Thyroid gland (tissue), 4 donors: ENCODE measurements at places on chromosomes 6 and 20.

DNA sequence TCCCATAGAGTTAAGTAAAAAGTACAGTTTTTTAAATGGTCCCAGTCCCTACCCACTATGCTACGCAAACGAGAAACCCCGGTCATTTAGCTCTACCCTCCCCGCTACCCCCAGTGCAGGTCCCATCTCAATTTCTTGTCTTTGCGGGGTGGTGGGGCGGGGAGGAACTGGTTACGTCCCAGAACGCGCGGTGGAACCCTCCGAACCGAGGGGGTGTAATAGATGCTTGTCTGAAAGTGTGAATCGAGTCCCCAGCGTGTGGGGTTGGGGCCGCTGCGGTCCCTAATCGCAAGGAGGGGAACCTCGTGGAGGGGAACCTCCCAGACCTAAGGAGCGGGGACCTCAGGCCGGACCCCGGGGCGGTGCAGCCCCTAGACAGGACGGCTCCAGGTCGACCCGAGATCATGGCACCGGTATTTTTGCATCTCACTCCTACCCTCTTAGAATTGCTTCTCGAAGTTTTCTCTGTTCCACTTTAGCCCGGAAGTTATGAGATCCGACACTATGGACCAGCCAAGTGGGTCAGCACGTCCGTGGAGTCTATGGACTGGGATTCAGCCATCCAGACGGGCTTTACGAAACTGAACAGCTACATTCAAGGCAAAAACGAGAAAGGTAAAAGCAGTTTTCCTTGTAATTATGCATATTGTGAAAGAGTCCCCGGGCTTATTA, 779 bp downstream of the HEBP2 start:
- peak; percentile 42 for DNase-seq

DNA sequence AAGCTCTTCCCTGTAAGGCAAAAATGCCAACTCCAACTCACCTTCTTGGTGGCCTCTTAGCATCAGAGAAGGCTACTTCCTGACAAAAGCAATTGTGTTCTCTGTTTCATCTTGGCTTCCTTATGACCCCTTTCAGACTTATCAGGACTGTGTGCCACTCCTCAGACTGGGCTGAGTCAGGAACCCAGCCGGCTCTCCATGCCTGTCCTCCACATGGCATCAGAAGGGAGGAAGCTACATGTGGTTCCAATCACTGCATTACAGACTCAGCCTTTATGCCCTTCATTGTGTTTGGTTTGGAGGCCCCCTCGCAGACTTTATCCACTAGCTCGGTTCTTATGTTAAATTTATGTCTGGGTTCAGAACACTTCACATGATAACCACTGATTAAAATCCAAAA, 142.5 kb downstream of the SLC24A3 start:
- DNase-seq: no peak

- no peak for DNase-seq
Observed at GRCh38 chr6:140178935-140179334, 804.5 kb upstream of the CITED2 start.

DNA sequence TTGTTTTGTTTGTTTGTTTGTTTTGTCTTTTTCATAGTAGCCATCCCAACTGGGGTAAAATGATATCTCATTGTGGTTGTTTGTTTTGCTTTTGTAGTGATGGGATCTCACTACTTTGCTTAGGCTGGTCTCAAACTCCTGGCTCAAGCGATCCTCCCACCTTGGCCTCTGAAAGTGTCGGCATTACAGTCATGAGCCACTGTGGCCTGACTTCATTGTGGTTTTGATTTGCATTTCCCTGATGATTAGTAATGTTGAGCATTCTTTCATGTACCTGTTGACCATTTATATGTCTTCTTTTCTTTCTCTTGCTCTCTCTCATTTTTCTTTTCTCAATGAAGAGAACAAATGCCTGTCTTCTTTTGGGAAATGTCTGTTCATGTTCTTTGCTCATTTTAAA, 30.8 kb upstream of the HLA-DOA start:
- DNase-seq: no peak

- no peak for DNase-seq
Observed at GRCh38 chr6:10963113-10963512, 76.3 kb downstream of the SYCP2L start.

- DNase-seq: no peak
Observed at GRCh38 chr20:53030061-53030460, 57.9 kb downstream of the TSHZ2 start.

DNA sequence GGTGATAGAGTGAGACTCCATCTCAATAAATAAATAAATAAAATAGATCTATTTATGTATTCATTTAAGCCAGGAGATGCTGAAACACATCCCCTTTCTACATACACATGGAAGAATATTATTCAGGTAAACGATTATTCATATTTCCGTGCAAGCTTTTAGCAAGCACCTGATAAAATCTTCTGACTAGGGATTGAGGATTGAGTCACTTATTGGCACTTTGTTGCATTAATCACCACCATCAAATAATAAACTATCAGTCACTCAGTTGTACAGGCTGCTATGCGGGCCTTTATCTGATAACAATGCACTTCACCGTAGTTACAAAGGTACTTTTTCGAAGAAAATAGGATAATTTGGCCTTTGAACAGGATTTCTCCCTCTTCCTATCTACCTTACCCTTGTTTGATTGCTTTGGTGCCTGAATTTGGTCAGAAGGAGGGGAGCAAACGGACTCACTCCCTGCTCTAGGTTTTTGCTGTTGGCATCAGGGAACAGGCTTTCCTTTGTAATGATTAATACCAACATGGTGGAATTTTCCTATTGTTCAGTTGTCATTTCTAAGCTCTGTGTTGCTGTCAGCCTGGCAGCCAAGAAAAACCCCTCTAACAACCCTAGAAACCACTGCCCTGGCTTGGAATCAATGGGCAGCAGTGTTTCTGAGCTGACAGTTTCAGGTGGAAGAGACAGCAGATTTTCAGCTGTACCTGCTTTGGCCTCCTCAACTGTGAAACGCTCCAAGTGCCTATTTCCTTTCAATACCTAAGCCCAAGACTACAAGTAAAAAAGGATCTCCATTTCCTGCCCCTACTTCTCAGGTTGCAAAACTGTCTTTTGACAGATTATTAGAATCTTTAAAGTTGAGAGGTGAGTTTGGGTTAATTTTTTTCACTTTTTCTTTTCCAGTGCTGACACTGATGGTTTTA, 63.0 kb downstream of the MYB start:
- DNase-seq: no peak

GRCh38 chr6:47286301-47286700, 23.4 kb downstream of the TNFRSF21 start:
- no peak for DNase-seq

- no peak for DNase-seq
Observed at GRCh38 chr6:12528581-12529363, 187.8 kb upstream of the PHACTR1 start.

GRCh38 chr20:23325107-23325506, 25.5 kb upstream of the NXT1 start:
- no peak for DNase-seq

GRCh38 chr6:34566830-34567546, 10.9 kb upstream of the SPDEF start:
- no peak for DNase-seq

GRCh38 chr6:20811109-20811761, 277.0 kb downstream of the CDKAL1 start:
- no peak for DNase-seq

DNA sequence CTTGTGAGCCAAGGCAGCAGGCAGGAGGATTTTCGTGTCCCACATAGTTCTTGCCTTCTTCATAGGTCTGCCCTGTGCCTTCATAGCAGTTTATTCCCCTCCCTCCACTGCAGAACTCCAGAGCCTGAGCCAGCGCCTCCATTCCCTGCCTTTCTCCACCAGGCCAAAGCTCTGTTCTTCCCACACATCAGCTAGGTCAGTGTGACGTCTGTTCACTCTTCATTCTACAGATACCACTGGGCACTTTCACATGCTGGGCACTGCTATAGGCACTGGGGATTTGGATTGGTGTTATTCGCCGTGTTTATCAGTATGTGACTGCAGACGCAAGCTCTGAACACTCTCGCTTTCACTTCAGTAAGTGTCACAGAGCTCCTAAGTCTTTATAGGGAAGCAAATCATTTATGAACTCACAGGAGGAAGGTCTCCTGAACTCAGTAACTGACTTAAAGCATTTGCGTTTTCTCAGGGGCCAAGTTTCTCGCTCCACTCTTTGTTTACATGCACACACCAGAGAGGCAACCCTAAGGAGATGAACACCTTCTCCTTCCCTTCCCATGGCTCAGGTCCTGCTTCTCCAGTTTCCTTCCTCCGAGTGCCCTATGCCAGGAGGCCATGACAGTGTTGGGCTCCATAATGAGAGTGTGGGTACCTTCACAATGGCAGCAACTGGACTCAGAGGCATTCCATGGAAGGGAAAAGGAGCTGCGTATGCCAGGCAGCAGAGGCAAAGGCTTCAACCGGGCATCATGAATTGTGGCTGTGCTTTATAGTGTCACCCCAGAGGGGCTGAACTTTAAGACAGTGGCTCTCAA, 6.3 kb upstream of the APMAP start:
- no peak for DNase-seq

DNA sequence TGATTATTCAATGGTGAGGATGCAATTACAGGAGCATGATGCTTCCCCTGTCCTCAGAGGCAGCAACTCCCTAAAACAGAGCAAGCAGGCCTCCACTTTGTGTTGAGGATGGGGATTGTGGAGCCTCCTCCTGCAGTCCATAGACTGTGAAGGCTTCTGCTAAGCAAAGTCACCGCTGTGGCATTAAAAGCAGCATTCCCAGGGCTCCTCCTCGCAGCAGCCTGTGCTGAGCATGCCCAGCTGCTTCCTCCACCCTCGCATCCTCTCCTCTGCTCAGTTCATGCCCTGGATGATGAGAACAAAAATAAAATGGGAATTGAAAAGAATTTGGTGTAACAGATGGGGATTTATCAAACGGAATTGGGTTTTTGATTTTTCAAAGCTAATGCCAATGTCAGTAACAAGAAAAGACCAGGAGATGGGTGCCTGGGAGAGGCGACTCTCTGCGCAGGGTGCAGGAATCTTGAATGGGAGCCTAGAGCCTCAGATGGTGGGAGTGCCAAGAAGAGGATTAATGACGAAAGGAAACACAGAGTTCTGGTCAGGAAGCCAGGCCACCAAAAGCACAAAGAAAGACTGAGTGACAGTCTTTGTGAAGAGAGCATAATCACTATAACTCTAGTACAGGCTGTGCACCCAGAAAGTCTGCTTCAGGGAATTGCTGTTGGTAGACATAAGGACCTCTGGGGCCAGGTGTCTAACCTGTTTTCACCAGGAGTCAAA, 347.6 kb downstream of the TPBG start:
- no peak for DNase-seq

DNA sequence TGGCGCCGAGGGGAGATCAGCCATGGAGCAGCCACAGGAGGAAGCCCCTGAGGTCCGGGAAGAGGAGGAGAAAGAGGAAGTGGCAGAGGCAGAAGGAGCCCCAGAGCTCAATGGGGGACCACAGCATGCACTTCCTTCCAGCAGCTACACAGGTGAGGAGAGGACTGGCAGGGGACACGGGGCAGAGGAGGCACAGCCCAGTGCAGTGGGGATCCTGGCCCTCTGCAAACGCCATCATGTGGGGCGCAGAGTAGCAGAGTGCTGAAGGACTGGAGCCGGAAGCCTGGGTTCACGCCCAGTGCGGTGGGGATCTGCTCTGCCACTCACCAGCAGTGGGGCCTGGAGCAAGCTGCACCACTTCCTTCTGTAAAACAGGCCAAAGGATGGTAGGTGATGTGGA, 41.1 kb upstream of the FANCE start:
- DNase-seq: no peak

DNA sequence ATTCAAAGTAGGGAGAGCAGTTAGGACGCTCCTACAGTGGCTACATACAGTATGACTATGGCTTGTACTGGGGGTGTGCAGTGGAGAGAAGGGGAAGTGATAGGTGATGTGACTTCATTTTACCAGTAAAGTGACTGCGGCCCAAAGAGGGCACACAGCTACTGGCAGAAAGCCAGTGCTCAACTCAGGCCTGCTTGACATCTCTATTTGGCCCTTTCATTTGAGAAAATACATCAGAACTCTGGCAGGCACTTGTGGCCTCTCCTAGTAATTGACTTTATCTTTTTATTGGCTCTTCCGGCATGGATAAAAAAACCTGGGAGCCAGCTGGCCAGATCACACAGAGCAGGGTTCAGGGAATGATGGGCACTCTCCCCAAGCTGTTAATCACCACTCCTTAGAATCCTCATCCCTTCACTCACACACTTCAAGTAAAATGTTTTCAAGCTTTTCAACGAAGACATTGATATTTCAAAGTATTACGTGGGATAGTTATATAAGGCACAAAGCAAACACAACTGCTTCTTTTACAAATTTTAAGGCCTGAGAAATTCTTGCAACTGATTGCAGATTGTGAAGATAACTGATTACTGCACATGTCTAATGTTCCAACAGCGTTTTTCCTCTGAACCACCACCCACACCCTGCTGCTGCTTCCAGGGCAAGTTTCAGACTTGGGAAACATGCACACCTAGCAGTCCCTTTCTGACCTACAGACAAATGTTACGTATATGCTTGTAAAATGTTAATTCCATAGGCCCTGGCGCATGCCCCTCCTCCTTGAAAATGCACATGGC, 73.5 kb downstream of the TNFRSF21 start:
- peak; percentile 12 for DNase-seq

DNA sequence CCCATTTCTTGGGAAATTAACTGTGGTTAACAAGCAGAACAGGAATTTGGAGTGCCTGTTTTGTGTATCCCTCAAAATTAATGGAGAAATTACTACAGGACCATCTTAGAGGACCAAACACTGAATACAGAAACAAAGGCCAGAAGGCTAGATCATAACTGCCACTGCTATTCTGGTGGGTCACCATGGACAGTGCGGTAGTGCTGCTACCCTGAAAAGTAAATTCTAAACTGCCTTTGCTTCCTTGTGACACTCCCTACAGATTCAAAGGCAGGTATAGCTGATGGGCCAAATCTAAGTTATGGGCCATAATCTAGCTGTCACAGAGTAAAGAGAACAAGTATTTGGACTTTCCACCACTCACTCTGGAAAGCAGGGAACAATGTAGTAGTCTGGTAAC, 575.8 kb upstream of the ADGRB3 start:
- no peak for DNase-seq

DNA sequence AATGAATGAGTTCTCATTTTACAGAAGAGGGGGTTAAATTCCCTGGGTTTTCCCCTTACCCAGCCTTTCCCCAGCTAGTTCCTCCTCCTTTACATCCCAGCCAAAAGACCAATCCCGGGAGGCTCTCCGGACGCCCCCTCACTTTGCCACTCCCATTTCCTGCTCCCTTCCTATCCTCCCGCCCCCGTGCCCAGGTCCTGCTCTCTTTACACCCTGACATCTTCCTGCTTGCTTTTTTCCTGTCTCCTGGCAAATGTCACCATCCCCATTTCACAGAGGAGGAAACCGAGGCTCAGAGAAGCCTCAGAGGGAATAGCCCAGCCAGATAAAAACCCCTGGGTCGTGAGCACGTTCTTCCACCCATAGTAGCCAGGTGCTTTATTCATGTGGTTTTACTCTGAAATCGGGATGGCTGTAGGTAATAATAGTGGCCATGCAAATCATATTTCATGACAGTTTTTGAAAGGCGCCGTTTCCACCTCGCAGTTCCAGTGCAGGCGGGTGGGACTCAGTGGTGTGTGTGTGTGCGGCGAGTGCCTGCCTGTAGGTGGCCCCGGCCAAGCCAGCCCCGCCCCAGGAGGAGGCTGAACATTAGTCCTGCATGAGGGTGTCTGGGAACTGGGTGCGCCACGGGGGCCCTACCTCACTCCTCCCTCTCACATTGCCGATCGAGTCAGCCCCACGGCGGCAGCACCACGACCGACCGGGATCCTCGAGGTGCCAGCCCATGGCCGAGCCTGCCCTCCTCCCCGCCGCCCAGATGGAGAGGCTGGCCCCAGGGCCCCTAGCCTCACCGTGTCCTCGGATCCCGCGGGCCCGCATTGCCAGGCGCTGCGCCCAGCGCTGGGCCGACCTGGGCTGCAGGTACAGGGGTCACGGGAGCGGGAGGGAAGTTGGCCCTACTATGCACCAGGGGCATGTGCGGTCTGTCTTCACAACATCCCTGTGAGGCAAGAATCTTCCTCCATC, at the start of gene ARHGAP40:
TSS of gene ARHGAP40 (plus strand) at position 594 of the 969 bp plus-strand sequence.
- DNase-seq: no peak
